ENCODE measurements at places on chromosomes 7 and 10.

DNA sequence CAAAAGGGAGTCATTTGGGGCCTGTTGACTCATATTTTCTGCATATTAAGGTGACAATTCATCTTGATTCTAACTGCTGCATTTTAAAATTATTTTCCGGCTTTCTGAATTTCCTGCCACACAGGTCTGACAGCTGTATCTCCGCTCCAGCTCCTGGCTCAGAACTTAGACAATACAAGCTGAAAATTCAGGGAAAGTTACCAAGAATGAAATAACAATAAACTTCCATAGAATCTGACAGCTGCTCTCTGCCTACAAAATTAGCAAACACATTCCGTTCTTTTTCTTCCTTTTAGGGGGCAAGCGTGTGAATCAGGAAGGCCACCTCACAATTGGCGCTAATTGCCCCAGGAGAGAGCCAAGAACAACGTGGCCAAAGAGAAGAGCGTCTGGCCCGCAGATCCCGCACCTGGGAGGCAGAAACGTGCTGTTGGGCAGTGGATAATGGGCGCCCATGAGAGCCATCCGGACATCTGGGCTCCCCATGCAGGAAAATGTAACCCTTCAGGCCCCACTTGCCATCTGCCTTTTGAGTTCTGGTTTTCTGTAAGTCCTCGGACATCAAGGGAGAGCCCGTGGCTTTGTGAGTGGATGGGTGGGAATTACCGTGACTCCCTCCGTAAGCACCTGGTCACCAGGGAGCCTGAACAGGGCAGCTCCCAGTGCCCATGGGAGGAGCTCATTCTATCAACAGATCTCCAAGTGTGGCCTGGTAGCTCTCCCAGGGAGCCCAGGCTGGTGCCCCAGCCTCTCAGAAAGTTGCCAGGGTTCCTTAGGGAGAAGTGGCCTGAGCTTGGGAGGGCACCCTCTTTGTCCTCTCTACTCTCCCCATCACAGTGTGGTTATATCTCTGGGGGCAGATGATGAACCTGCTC is 5.0 kb downstream of the CLRN3 start:
- DNase-seq: no peak

GRCh38 chr7:155763691-155764437 is 48.4 kb downstream of the SHH start:
- peak; percentile 64 for DNase-seq

DNA sequence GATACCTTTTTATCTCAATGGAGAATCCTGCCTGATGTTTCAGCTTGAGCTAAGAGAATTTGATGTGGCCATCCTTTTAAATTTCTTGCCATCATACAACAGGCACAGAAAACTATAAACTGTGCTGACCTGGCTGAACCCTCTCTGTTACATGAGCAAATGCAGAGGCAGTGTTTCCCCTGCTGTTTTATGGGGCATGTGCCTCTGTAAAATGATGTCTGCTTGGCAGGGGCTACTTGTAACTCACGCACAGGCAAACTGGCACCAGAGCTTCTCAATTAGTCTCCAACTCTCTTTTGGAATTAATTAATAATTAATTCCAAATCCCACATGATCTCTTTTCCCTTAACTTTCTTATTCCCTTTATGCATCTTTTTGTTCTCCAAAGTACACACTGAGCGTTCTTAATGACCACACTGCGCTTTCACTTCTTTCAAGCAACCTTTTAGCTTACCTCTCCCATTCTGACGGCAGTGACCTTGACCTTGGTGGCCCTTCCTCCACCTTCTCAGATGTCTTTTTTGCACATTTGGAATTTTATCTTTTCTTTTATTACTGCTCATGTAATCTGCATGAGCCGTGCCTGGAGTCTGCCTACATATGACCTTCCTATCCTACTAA is 334.0 kb downstream of the PLXNA4 start:
- no peak for DNase-seq

DNA sequence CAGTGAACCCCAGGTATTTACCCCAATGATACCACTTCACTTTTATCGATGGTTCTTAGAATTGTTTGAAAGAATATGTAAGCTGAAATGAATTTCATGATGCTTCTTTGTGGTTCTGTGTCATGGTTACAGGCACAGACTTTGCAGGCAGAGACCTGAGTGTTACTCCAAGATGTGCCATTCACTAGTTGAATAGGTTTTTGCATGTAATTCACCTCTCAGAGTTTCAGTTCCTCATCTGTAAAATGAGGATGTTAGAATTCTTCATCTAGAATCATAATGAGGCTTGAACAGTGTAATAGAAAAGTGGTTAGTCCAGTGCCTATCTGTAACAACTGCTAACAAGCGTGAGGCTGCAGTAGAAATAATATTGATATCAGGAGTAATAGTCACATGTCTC is 54.6 kb downstream of the VSTM2A start:
- DNase-seq: no peak
